ENCODE measurements at places on chromosomes 2 and 18.

DNA sequence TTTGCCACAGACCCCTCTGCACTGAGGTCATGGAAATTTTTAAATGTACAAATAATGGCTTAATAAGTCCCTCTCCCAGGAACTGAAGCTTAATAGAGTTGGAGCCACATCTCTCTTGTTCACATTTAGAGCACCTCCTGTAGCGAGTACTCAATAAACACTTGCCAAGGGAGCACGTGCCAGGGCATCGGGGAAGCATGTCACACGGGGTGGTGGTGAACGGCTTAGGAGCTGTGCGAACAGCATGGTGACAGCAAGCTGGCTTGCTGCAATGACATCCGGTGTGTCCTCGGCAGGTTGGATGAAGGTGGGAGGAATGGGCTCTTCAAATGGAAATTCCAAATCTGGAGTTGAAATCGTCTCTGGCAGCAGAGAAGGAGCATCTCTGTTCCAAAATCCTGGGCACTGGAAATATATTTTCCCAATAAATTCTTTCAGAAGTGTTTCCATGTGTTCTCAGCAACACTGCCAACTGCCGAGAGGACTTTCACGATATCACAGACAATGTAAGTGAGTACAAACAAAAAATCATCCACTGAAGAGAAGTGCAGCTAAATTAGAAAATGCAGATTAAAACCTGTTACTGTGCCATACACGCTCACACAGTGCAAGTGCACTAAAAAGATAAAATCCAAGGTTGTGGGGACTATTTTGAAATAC is 74.1 kb downstream of the GALR1 start:
- no peak for DNase-seq

DNA sequence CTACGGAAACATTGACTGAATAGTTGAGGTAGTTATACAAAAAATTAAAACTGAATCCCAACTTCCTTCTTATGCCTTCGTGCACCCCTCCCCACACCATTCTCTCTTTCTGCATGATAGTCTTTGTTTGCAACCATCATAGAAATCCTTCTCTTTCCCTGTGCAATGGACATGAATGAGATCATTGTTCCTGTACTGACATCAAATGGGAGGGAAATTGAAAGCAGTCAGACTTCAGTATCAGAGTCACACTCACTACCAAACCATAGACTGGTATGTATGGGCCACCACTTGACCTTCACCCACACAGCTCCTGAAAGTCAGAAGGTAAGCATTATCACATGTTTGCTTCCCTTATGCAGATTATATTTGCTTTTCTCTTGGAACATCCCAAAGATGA is 782.8 kb downstream of the BCL11A start:
- no peak for DNase-seq

GRCh38 chr2:200423541-200423940 is 86.3 kb downstream of the KCTD18 start:
- DNase-seq: no peak

DNA sequence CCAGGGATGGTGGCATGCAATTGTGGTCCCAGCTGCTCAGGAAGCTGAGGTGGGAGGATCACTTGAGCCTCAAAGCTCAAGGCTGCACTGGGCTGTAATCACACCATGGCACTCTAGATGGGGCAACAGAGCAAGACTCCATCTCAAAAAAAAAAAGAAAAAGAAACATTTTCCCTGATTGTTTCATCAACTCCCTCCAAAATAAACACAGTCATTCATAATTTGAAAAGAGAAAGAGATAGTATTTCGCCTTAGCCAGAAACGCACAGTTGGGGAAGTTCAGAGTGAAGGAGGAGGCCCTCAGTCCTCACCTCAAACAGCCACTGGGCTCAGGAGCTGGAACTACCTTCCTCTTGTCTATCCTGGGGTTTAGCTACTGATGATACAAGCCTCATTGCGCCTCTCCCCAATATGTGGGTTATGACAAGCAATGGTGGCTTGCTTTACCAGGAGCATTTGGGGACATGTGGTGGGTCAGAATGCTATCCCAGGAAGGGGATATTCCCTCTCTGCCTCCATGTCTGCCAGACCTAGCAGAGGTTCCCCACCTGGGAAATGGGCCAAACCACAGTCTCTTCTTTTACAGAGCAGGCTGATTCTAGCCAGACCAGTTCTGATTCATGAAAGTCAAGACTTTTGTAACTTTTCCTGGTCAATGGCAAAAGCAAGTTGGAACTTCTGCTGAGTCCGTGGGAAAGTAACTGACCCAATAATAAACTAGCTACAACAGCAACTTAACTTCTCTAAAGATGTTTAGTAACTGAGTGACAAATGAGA is 22.2 kb upstream of the TMEM87B start:
- DNase-seq: no peak

DNA sequence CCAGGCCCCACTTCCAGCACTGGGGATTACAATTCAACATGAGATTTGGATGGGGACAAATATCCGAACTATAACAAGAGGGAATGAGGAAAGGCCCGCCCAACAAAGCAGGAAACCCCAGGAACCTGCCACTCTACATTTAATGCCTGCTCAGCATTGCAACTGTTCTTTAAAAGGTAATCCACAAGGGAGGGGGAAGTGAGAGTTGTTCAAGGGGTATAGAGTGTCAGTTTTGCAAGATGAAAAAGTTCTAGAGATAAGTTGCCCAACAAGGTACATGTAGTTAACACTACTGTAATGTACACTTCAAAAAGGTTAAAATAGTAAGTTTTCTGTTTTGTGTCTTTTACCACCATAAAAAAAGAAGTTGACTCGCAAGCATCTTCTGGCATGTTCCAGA is 137.6 kb downstream of the MBD2 start:
- no peak for DNase-seq

- no peak for DNase-seq
These were observed at the start of gene BAZ2B for GRCh38 chr2:159616286-159616701. BAZ2B (minus strand) TSS chr2:159616548; CDS start chr2:159478719, 137,829 bp downstream.

DNA sequence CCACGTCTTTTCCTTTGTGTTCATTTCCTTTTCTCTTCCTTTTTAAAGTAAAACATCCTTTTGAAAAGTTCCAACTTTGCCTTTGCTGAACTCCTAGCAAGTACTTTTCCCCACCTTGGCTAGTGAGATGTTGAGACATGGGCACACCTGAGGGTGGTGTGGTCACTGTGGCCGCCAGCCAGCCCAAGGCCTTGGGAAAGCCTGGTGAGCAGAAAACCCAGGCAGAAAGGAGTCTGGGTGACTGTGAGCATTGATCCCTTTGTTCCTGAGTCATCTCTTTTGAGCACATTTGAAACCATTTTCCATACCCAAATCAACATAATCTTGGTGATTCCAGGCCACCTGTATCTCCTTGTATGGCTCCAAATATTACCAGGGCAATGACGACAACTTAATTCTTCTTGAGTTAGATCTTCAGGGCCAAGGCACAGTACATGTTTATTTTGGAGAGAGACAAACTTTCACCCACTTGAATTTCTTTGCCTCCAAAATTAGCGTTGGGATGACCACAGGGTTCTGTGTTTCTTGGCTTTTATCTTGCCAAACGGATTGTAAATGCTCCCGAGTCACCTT is 14.5 kb downstream of the EPAS1 start:
- no peak for DNase-seq
